ENCODE measurements at places on chromosomes 12 and 14.
A peak's percentile ranks its signal among the peaks of the same experiment; 100 is the strongest.

GRCh38 chr14:52021957-52022600 is 32.7 kb downstream of the RTRAF start:
- no peak for DNase-seq

- no peak for DNase-seq
Observed at GRCh38 chr12:50562520-50563433, 58.0 kb downstream of the DIP2B start.

DNA sequence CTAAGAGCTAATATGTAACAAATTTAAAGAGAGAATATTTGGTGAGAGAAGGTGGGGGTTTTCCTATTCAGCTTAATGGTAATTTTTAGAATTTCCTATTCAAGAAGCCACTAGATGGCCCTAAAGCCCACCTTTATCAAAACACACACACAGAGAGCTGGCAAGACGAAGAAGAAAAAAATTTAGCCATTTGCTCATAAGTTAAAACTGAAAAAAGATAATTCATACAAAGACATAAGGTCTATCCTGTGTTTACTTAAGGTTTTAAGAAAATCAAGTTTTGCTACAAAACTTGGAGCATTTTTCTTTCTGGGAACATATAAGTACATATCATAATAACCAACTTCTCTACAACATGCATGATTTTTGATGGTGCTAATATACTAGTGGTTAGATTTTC is 46.8 kb upstream of the PCED1B start:
- DNase-seq: no peak

DNA sequence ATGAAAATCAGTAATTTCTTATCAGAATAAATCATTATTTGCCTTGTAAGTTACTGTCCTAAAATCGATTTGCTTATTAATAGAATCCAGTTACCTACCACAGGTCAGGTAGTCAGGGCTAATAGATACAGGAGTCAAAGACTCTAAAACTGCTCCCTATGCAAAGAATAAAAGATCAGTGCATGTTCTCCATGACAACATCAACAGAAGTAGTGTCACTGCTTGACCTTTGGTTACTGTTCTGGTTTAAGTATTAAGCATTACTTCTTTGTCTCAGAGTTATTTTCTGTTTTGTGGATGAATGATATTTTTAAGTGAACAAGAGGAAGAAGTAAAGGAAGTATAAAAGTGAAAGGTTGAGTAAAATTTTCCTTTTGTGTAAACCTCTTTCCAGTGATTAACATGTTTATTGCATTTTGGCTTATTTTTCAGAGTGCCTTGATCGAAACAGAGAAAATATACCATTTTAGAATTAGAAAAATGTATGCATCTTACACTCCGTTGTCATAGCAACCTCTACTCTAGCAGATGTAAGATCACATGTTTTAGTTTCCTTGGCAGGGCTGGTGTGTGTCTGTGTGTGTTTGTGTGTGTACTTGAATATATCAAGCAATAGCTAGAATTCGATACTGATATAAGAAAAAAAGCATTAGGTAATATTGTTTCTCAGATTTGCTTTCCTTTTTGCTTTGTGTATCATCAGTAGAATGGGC is 44.7 kb downstream of the ABCD2 start:
- no peak for DNase-seq

DNA sequence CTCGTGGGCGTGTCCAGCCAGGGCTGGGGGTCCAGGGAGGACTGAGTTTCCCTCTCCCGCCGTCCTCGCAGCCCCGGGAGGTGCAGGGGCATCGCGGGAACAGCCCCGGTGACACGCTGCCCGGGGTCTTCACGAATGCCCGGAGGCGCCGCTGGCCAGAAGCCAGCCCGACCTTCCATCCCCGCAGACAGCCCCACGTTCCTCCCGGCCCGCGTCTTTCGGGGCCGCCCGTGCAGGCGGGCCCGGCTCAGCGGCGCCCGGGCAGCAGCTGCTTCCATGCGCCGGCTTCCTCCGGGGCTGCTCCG is 827 bp upstream of the TEDC1 start:
- no peak for DNase-seq

DNA sequence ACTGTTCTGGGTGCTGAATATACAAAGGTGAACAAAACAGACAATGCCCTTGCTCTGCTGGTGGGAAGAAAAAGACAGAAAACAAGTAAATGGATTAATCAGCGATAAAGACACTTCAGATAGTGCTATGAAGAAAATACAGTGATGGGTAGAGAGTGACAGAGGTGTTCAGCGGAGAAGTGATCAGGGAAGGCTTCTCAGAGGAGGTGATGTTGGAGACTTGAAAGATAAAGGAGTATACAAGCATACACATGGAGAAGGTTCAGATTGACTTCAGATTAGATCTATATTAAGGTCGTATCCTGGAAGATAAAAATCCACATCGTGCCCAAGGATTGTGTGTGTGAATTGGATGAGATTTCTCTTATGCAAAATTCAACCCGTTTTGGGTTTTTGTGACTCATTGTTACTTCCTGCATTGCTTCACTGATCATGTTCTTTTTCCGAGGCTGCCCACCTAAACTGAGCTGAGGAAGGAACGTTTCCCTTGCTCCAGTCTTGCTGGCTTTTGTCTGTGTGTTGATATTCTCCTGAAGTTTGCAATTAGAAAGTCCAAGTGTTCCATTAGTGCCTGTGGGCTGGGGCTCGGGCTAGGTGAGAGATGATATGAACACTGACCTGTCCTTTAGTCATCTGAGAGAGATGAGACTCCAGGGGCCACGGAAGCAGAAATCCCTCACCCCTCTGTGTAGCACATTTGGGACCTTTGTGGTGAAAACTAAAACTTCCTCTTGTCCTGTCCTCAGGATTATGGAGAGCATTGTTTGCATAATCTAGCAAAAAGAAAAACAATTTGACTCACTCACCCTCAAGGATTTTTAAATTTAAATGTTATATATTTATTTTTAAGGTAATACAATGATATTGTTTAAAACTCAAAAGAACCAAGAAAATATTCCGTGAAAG is 27.6 kb downstream of the PLXNC1 start:
- DNase-seq: no peak

DNA sequence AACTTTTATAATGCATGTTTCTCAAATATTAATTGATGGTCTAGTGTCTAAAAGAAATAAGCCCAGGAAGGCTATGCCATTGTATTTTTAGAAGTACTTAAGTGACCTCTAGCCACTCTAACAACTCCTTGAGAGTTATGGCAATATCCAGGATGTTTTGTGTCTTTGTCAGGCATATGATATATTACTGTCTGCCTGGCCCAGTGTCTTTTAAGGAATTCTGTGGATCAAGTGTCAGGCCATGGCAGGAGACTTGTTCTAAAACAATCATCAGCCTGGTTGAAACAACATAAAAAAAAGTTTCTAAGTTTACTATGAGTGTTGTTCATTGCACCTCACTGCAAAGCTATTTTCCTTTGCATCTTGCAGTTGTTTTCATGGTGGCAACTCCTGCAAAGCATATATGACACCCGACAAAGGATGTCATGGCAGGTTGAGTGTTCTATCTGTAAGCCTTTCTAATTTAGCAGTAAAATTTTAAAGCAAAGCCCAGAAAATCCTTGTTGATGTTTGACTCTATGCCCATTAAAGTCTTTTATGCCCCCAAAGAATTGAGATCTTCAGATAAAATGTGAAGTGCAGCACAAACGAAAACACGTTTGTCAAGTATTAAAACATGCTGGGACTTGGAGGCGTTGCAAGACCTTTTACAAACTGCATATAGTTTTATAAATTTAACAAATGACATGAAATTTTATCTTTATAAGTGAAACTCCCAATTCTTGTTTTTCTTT is 89.5 kb upstream of the SLC38A2 start:
- DNase-seq: no peak

GRCh38 chr12:52539083-52539820 is 13.7 kb downstream of the KRT71 start:
- DNase-seq: no peak

DNA sequence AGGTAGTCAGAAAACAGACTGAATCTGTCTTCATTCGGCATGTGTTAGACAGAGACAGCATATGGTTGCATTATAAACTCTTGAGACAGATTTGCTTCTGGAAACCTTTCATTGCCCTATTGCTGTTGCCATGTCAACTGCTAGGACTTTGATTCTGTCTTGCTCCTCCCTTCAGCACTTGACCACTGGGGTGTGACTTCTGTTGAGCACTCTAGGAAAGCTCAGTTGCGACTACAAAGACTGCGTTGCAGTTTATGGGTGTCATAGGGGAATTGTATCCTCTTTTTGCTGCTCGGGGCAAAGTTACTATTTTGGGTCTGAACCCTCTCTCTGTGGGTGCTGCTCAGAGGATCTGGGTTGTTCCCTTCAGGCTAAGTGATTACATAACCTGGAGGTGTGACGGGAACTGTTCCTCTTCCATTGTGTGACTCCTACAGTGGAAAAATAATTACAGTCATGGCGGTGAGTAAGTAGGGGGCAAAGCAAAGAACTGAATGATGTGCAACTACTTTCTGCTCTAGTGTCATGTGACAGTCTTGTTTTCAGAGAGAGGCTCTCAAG is 44.3 kb upstream of the TRIM9 start:
- no peak for DNase-seq

DNA sequence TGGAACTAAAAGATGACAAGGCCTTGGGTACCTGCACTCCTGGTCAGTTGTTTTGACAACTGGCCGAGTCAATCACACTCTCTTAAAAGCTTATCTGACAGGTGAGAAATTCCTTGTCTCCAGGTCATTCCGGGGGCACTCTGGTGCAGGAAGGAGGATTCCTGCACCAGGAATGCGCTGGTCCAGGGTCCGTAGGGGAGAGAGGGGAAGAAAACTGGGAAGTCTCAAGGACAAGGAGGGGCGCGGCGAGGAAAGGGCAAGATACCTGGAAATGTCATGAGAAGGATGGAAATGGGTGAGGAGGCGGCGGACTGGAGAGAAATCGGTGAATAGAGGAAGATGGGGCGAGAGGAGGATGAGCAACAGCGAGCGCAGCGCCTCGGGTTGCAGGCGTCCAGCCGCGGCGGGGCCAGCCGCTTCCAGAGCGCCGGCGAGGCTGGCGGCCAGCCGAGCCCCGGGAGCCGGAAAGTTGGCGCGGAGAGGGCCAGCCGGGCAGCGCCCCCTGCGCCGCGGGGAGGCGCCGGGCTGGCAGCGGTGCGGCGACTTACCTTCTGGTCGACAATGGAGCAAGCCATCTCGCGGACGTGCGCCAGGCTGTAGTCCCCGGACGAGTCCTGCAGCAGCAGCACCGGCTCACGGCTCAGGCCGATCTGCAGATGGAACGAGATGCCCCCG is 809 bp downstream of the PRKD1 start:
- peak; percentile 28 for DNase-seq

DNA sequence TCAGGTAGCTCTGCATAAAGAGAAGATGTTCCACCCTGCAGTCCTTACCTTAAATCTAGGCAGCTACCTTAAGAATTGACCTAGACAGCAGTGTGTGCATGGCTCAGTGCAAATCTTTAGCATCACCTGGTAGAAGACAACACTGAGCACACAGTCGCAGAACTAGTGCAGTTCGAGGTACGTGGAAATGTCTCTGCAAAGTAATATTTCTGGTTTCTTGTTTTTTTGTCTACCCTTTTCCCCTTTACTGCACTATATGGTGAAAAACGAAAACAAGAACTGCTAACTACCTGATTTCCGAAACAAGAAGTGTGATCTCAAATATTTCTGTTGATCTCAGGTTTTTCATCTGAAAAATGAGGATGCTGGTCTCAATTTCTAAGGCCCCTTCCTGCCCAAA is 82.5 kb downstream of the ETV6 start:
- no peak for DNase-seq

Measured in cerebellum (tissue), 4 donors.